T-helper 9 cell (primary cell): ENCODE measurements at places on chromosomes 13 and 19.
A peak's percentile ranks its signal among the peaks of the same experiment; 100 is the strongest.

GRCh38 chr13:113770441-113770840 is 11.4 kb downstream of the TMEM255B start:
- no peak for DNase-seq

DNA sequence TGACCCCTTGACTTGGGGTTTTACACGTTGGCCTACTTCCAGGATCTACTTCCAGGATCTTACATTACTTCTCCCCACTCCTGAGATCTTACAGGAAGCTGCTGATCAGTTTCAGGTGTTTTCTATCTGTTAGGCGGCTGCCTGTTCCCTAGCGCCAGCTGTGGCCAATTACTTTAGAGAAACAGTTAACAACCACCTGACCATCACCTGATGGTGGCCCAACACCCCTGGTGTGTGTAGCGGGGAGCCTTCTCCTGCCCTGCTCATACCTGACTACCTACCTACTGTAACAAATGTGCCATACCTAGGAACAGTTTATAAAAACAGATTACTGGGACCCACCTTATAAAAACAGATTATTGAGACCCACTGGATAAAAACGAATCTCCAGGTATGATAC is 2.8 kb upstream of the POP4 start:
- DNase-seq: no peak

DNA sequence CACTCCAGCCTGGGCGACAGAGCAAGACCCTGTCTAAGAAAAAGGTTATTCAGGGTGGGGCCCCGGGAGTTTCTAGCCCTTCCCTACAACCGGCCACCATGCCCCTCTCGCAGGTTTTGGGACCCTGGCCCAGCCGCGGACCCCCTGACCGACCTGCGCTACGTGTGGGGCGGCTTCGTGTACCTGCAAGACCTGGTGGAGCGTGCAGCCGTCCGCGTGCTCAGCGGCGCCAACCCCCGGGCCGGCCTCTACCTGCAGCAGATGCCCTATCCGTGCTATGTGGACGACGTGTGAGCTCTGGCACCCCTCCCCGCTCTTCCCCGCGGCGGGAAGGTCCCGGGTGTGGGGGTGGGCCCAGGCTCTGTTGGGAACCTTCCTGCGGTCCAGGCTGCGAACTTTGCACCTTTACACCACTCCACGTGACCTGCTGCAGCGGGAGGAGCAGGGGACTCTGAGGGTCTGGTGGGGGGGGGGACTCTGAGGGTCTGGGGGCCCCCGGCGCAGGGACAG is 6.3 kb downstream of the ABCA7 start:
- no peak for DNase-seq

DNA sequence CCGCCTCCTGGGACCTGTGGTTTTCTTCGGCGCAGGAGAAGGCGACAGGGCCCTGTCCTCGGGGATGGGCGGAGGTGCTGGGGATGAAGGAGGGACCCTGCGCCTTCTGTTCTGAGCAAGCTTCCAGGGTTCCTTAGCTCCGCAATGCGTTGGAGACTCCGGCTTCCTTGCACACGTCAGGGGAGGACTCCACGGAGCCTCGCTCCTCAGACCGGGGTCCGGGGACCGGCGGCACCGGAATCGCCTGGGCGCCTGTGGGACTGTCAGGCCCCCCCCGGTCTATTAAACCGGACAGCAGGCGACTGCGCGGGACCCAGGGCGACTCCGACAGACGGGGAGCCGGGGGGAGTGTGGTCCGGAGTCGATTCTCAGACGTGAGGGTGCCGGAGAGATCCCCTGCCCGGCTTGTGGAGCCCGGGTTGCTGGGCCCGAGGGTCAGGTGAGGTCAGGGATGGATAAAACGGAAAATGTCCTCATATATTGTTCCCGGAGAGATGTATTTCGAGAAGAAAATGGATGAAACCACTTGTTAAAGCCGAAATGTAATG is 227.4 kb downstream of the TEX29 start:
- DNase-seq: no peak

DNA sequence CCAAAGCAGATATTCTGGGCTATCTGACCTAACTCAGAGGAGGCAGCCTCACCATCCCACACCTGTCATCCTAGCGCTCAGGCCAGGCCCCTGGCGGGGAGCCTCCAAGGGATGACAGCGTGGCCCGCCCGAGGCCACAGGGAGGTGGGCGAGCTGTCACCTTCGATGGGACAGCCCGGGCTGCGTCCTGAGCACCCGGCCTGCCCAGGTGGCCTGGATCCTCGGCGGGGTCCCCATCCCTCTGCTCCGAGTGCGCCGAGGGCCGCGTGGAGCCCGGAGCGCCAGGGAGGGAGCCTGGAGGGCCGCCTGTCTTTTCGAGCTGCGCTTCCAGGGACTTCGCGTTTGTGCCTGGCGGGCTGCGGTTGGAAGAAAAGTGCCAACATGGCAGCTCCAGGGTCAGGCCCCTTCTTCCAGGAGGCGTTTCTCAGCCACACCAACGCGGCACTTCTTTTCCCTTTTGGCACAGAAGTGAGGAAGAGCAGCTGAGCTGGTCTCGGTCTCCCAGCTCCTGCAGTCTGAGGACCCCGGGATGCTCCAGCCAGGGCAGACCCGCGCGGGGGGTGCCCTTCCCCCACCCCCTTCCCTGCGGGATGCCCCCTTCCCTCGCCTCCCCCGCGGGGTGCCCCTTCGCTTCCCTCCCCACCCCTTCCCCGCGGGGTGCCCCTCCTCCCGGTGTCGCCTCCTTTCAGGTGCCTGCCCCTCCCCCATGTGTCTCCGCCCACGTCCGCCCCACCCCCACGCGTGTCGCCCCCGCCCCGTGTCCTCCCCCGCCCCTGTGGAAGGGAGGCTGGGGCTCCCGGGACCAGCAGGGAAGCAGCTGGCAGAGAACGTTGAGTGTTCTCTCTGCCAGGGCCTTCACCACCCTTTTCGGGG is 42.3 kb downstream of the GJA3 start:
- DNase-seq: peak; percentile 43
